IMR-90 (cell line): ENCODE measurements at places on chromosomes 3 and 15.

DNA sequence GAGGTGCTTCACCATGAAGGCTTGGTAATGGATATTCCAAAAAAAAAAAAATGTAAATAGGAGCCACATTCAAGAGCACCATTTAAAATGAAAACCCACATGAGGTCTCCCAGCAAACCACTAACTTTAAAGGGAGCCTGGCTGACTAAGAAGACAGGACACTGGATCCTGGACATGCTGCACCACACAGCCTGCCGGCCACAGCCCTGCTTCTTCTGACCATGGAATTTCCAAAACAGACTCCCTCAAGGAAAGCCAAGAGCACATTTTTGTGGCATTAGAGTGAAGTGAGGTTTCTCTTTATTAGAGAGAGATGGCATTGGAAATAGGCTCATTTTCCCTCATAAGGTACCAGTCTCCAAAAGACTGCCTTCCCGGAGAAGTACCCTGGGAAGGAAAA, 113.9 kb downstream of the RORA start:
- peak; percentile 2 for DNase-seq
- peaks cover 2% of the 10 kb centered on the region; the same call in 1 of the 2 replicates for H3K27me3 ChIP-seq
- H3K36me3 ChIP-seq: no peaks in the 10 kb centered on the region
- no peak overlapping the region for H3K4me3 ChIP-seq

- H3K4me3 ChIP-seq: no peak overlapping the region
- H3K4me1 ChIP-seq: no peaks in the 10 kb centered on the region
- H3K36me3 ChIP-seq: no peaks in the 10 kb centered on the region
- no peak for DNase-seq
Measured at GRCh38 chr3:183357564-183358079, 70.8 kb downstream of the MCF2L2 start.

DNA sequence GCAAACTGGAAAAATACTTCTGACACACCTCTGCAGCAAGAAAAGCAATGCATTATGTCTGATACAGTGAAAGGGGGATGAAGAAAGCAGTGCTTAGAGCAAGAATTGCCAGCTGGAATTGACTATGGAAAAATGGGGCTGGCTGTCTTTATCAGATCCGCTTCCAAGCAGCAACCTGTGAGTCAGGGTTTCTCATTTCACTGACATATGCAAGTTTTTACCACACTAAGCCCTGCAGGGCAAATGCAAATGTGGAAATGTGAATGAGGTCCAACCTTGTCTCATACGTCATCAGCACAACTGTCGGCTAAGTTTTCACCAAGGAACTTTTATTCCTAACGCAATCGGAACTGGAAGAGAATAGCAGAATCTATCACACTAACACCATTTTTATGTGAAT, 172.5 kb upstream of the GADL1 start:
- H3K27ac ChIP-seq: no peak overlapping the region
- peak; percentile 97 for DNase-seq
- H3K27me3 ChIP-seq: no peaks in the 10 kb centered on the region
- no peak overlapping the region for H3K4me3 ChIP-seq
- H3K4me1 ChIP-seq: no peaks in the 10 kb centered on the region

DNA sequence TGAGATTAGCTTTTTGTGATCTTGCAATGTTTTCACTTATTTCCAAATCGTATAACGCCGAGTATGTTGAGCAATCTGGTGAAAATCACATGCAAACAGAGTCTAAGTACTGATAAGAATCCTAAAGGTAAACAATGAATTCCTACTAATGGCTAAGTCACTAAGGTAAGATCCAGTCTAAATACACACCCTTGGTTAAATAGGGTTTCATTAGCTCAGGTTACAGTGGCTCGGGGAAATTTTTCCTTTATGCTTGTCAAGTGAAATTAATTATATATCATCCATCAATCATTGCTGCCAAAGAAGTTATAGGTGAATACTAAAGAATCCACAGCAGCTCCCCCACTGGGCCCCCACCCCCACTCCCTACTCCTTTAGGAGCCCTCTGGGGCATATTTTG, 139.3 kb downstream of the SOX2 start:
- no peaks in the 10 kb centered on the region for H3K27me3 ChIP-seq
- DNase-seq: no peak
- no peaks in the 10 kb centered on the region for H3K36me3 ChIP-seq
- H3K4me3 ChIP-seq: no peak overlapping the region

DNA sequence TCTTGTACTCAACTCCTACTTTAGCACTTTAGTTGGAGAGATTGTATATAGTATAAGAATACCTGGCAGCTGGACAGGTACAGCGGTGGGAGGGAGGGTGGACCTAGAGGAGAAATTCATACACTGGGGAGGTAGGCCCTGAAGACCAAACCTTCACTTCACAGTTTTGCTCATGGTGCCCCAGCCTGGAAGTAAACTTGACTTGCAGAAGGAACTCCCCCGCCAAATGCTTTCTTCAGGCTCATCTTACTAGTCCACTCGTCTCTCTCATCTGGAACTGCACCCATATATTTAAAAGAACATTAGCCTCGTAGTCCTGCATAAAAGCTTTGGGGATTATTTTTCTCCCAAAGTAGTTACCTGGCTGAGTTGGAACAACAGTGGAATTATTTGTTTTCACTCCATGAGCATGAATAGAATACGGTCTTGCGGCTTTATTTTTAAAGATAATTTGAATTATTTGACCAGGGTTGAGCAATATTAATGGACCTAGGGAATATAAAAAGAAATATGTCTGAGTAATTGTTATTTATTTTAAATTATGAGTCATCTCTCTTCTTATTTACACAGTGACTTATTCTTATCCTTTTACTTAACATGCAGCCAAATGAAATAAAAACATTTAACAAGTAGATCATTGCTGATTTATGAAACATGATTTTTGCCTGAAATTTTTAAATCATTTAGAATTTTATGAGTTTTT, 25.5 kb upstream of the CP start:
- H3K36me3 ChIP-seq: no peaks in the 10 kb centered on the region
- H3K27ac ChIP-seq: no peak overlapping the region
- peak; percentile 70 for DNase-seq
- H3K4me1 ChIP-seq: peaks cover 17% of the 10 kb centered on the region

DNA sequence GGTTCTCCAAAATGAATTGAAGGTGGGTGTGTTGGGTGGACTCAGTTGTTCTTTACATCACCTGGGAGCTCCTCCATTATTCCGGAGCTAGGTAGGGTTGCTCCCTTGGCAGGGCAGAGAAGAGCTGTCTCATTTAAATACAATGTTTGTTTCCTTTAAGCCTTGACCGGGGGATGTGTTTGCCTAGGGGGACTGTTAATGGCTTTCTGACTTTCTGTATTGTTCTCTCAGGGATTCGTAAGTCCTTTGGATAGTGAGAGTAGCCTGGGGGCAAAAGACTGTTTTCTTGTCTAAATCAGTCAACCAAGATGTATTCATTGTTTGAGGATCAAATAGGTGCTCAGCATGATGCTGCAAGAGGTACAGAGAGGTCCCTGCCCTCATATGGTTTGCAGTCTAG, 71.1 kb downstream of the CDAN1 start:
- DNase-seq: no peak
- H3K36me3 ChIP-seq: peaks cover 18% of the 10 kb centered on the region
- no peaks in the 10 kb centered on the region for H3K27me3 ChIP-seq
- no peak overlapping the region for H3K4me3 ChIP-seq
- no peaks in the 10 kb centered on the region for H3K4me1 ChIP-seq

GRCh38 chr15:98668566-98669308, 20.4 kb downstream of the IGF1R start:
- peak overlapping the region; percentile 39; the same call in 1 of the 2 replicates for H3K27ac ChIP-seq
- no peaks in the 10 kb centered on the region for H3K36me3 ChIP-seq
- H3K4me3 ChIP-seq: no peak overlapping the region
- no peaks in the 10 kb centered on the region for H3K27me3 ChIP-seq
- H3K4me1 ChIP-seq: peaks cover 46% of the 10 kb centered on the region

GRCh38 chr3:11720304-11720898, 76.7 kb upstream of the VGLL4 start:
- H3K4me3 ChIP-seq: peak overlapping the region; percentile 76
- peak; percentile 53 for DNase-seq
- H3K36me3 ChIP-seq: no peaks in the 10 kb centered on the region
- peaks cover 11% of the 10 kb centered on the region for H3K27me3 ChIP-seq
- H3K27ac ChIP-seq: peak overlapping the region; percentile 48; the same call in 1 of the 2 replicates
- H3K4me1 ChIP-seq: no peaks in the 10 kb centered on the region; the same call in none of the 2 replicates

GRCh38 chr3:53162672-53163443, 1.8 kb downstream of the PRKCD start:
- peaks cover 2% of the 10 kb centered on the region; the same call in 1 of the 2 replicates for H3K27me3 ChIP-seq
- H3K36me3 ChIP-seq: 0 out of 2 replicates have a peak, but pooled peaks cover 2% of the 10 kb centered on the region
- DNase-seq: no peak

- DNase-seq: peak; percentile 51
- H3K36me3 ChIP-seq: no peaks in the 10 kb centered on the region
- no peak overlapping the region for H3K4me3 ChIP-seq
Measured at GRCh38 chr3:11085093-11085840, 69.0 kb upstream of the HRH1 start.

GRCh38 chr15:73744293-73744692, 8.9 kb downstream of the INSYN1 start:
- H3K4me3 ChIP-seq: no peak overlapping the region
- no peak for DNase-seq
- H3K27ac ChIP-seq: no peak overlapping the region

- DNase-seq: no peak
- no peaks in the 10 kb centered on the region for H3K36me3 ChIP-seq
- no peaks in the 10 kb centered on the region for H3K27me3 ChIP-seq
- peaks cover 3% of the 10 kb centered on the region for H3K4me1 ChIP-seq
Measured at GRCh38 chr3:25589783-25590258, 74.9 kb downstream of the TOP2B start.

DNA sequence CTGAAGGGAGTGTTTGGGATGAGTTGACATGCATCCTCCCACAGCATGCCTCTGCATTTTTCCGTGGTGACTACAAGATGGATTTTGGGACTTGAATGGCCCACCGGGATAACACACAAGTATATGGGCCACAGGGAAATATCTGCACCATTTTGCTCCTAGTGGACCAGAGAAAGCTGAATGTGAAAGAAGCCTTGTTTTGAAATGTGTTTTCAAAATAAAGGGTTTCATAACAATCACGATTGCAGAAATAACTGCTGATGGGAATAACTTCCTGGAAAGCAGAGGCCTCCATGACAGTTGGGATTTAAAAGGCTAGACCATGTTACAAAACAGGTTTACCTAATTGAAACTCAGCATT, 77.5 kb upstream of the PRR23C start:
- peaks cover 31% of the 10 kb centered on the region for H3K4me1 ChIP-seq
- peak overlapping the region; percentile 19; the same call in 1 of the 2 replicates for H3K27ac ChIP-seq
- DNase-seq: peak; percentile 76
- no peak overlapping the region for H3K4me3 ChIP-seq

- H3K27me3 ChIP-seq: no peaks in the 10 kb centered on the region
- 0 out of 2 replicates have a peak overlapping the region, but pooled peaks have one; percentile 24 for H3K27ac ChIP-seq
- H3K36me3 ChIP-seq: no peaks in the 10 kb centered on the region
- no peak overlapping the region for H3K4me3 ChIP-seq
Measured at GRCh38 chr3:30578479-30578878, 27.9 kb upstream of the TGFBR2 start.

DNA sequence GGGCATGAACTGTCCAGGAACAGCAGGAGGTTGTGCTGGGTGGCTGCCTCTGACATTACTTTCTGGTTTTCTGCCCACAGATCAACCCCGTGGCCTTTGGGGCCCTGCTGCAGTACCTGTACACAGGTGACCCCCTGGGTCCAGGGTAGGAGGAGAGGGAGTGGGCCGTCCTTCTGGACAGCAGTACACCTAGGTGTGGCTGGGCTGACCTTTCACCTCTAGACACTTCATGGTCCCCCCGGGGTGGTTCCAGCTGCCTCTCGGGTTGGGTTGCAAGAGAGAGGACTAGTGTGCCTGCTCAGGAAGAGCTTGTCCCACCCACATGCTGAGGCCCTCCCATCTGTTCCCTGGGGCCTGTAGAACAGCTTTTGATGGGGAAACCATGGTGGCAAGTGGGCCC, 3.7 kb downstream of the ABTB1 start:
- no peak for DNase-seq
- no peak overlapping the region for H3K4me3 ChIP-seq
- H3K36me3 ChIP-seq: peaks cover 31% of the 10 kb centered on the region

GRCh38 chr15:37133602-37134001, 33.3 kb upstream of the MEIS2 start:
- no peaks in the 10 kb centered on the region for H3K27me3 ChIP-seq
- H3K4me1 ChIP-seq: peaks cover 1% of the 10 kb centered on the region; the same call in 1 of the 2 replicates
- no peaks in the 10 kb centered on the region for H3K36me3 ChIP-seq
- no peak overlapping the region for H3K4me3 ChIP-seq
- peak; percentile 61 for DNase-seq

- H3K27me3 ChIP-seq: no peaks in the 10 kb centered on the region
- peaks cover 40% of the 10 kb centered on the region for H3K36me3 ChIP-seq
- H3K27ac ChIP-seq: no peak overlapping the region
Measured at GRCh38 chr15:101062471-101063171, 143.5 kb downstream of the LRRK1 start.

DNA sequence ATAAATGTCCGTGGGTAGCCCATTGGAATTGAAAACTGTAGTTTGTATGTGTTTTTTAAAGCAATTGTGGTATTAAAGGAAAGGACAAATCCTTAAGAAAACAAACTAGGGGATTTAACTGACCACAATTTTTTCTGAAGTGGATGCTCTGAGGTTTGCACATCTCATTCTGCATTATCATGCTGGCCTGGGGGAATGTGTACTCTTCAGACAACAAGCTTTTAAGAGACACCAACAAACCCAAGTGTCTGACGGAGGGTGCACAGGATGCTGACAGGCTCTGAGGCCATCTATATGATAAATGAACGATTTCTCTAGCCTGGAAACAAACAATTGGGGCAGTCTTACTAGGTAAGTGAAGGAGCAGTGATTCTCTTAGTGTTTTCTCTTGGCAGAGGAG, 9.1 kb downstream of the LINS1 start:
- peaks cover 2% of the 10 kb centered on the region; the same call in 1 of the 2 replicates for H3K4me1 ChIP-seq
- peak; percentile 71 for DNase-seq
- H3K4me3 ChIP-seq: no peak overlapping the region
- no peak overlapping the region for H3K27ac ChIP-seq
- H3K27me3 ChIP-seq: no peaks in the 10 kb centered on the region

DNA sequence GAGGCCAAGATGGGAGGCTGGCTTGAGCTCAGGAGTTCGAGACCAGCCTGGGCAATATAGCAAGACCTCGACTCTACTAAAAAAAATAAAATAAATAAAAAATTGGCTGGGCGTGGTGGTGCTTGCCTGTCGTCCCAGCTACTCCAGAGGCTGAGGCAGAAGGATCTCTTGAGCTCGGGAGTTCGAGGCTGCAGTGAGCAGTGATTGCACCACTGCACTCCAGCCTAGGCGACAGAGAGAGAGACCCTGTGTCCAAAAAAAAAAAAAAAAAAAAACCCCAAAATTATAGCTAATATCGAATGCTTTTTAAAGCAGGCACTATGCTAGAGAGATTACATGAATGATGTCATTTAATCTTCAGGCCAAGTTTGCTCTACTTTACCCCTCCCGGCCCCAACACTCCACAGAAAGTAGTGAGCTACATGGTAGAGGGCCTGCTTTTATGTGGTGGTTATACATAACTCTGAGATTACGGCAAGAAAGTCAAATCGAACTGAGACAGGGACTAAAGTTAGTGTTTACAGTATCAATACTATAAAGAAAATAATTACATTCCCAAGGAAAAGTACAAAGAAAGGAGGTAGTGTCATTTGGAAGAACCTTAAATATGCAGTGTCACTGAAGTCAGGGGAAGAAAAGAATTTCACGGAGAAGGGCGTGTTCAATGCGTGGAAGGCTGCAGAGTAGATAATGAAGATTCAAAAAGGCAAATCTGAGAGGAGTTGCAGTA, 1.1 kb downstream of the ADPGK start:
- H3K36me3 ChIP-seq: peaks cover 2% of the 10 kb centered on the region; the same call in 1 of the 2 replicates
- no peak for DNase-seq
- peak overlapping the region; percentile 79 for H3K4me3 ChIP-seq
- H3K4me1 ChIP-seq: peaks cover 16% of the 10 kb centered on the region
- H3K27ac ChIP-seq: peak overlapping the region; percentile 60
- H3K27me3 ChIP-seq: no peaks in the 10 kb centered on the region

GRCh38 chr3:16908896-16909295, 24.1 kb downstream of the PLCL2 start:
- no peaks in the 10 kb centered on the region for H3K27me3 ChIP-seq
- peaks cover 7% of the 10 kb centered on the region for H3K4me1 ChIP-seq
- no peak overlapping the region for H3K27ac ChIP-seq
- H3K36me3 ChIP-seq: no peaks in the 10 kb centered on the region
- DNase-seq: no peak
